ENCODE measurements at places on chromosomes 16 and 17.

- no peak for DNase-seq
Measured at GRCh38 chr16:73543970-73544599, 496.2 kb upstream of the ZFHX3 start.

DNA sequence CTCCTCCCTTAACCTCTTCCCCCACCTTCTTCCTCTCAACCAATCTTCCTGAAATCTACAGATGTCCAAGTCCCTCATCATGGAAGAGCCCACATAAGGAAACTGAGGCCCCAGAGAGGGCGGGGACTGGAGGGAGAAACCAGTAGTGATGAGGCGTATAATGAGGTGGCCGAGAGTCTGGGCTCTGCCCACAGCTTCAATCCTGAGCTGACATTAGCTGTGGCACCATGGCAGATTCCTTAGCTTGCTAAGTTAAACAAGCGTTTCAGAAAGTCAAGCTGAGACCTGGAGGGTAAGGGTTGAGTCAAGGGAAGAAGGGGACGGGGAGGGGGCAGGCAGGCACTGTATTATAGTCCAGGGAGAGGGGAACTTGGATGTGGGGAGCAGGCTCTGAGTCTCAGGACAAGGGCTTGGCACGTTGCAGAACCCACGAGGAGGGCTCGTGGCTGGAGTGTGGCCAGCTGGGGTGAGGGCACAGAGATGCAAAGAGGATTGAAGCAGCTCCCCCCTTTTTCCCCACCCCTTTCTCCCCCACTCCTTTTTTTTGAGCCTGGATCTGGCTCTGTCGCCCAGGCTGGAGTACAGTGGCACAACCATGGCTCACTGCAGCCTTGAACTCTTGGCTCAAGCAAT lies 13.3 kb downstream of the ARHGAP23 start:
- DNase-seq, result no peak

DNA sequence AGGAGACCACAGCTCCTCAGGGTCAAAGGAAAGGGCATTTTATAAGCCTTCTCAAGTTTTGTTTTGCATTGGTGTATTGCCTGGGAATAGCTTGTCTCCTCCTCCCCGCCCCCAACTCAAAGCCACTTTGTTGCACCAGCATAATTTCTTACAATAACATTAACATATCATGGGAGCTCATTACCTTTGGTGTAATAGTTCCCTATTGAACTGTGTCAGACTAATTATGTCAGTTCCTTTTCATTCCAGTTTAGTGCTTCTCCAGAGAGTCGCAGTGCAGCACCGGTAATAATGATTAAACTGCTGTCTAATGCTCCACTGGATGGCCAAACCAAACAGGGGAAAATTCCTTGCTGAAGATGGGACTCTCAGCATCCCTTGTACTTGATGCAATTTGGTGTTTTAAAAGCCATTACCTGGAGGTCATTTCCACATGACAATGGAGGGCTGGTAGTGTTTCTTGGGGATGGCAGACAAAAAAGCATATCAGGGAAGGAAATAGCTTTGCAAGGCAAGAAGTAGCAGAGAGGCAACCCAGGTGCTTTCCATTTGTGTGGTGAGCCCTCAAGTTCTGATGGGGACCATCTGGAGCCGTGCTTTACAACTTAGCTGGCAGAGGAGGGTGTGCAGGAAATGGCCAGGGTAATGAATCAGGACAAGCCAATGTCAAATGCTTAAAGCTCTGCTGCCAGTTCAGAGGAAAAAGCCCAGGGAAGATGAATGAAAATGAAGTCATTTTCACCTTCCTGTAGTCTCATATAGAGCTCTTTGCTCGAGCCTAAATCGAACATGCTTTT lies 91.5 kb upstream of the NLRP1 start:
- DNase-seq, result no peak

DNA sequence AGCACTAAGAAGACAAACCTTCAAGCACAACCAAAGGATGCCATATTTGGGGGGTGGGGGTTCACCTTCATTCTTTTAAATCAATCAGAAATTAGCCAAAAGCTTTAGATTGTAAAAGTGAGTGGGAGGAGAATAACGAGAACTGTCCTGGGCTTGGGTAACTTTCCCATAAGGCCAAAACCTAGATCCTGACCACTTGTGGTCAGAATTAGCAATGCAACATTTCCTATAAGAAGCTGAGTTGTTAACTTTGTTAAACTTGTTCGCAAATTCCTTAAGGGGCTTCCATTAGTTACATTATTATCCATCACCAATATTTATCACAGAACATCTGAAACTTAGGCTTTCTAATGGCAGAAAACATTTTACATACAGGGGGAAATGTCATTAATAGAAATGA lies 25.1 kb downstream of the STAT5B start:
- DNase-seq, result no peak

DNA sequence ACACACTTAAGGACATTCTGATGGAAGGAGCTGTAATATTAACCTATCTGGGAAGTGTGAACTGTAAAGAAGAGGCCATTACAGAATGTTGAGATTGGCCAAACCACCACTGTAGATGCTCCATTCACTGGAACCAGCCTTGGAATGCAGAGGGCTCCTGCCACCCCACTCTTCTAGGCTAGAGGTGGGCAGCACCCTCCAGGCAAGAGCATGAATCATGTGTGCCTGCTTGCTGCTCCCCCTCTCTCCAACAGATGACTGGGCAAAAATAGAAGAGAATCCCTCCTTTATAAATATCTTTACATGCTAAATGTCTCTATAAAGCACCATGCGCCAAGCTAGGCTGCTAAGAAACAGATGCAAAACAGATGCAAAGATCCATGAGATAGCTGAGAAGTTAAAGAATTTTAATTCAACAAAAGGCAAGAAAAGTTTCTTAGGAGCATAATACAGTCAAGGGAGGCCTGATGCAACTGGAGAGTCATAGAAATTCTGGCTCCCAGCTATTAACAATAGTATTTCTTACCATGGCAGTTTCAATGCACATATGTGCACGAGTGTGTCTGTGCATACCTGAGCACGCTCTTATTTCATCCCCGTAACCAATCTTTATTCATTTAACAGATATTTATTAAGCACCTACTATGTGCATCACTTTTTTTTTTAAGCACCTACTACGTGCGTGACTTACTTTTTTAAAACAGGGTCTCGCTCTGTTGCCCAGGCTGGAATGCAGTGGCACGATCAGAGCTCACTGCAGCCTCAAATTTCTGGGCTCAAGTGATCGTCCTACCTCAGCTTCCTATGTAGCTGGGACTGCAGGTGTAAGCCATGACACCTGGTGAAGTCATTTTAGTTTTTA lies 53.6 kb downstream of the GRIN2A start:
- DNase-seq, result no peak

DNA sequence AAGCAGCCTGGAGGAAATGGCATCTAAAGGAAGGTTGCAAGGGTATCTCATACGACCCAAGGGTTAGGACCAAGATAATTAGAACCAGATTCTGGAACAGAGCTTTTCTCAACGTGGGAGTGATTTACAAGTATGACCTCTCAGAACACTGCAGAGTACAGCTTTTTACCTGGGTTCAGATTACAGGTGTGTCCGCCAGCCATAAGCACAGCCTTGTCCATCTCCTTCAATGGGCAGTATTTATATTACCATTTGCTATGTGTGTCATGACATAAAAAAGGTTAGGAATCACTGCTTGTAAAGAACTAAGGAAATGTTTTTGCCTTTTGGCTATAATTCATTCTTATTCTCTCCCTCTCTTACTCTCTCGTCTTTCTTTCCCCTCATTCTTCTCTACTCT lies 36.7 kb downstream of the MYO1D start:
- no peak for DNase-seq
